ENCODE measurements at places on chromosomes 1 and 21.

- no peak for DNase-seq
These were observed 33.8 kb downstream of the STIL start for GRCh38 chr1:47280142-47280541.

DNA sequence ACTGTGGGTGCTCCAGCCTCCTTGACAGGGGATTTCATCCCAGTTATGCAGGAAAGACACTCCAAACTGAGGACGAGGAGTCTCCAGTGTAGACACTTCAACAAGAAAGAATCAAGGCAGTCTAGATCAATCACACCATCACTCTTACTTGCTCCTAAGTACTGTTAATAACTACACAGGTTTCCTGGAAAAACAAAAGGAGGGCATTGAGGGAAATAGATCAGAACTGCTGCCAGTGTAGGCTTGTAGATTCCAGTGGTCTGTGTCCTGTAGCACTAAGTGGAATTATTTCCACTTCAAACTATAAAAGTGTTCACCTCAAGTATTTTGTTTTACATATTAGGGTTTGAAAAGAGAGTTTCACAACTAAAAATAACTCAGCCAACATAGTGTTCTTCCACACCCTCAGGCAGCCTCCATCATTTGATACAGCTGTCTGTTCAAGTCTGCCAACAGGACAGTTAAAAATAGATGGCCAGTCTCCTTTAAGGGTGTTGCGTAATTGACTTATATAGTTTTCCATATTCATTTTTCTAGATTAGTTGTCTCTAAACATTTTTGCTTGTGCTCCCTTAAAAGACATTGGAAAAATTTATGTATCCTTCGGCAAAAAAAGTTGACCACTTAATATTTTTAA, 32.0 kb upstream of the AGL start:
- DNase-seq, result no peak

DNA sequence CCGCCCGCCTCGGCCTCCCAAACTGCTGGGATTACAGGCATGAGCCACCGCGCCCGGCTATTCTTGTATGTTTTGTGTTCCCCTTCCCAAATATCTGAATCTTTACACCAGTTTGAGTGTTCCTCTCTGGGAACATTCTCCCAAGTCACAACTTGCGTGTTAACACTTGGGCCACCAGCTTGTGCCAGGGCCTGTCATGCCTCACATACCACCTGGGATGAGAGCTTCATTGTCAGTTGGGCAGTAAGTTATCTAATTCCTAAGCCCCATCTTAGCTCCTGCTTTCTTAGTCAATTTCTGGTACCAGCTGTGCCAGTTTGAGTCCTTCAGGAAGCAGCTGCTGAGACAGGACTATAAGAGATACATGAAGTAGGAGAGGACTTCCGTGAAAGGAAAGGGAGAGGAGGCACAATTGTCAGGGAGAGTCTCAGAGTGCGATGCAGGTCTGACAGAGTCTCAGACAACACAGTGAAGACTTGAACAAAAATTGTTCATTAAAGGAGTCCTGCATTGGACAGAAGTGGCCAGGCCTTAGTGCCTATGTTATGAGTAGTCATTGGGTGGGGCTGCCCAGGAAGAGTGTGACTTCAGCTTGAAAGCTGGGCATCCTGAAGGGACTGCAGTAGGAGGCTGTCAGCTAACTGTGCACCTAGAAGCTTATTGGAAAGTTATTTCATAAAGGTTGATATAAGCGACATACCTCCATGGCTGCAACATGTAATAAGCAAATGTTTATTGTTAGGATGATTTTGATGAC, 17.3 kb downstream of the ZFYVE9 start:
- DNase-seq, result no peak

DNA sequence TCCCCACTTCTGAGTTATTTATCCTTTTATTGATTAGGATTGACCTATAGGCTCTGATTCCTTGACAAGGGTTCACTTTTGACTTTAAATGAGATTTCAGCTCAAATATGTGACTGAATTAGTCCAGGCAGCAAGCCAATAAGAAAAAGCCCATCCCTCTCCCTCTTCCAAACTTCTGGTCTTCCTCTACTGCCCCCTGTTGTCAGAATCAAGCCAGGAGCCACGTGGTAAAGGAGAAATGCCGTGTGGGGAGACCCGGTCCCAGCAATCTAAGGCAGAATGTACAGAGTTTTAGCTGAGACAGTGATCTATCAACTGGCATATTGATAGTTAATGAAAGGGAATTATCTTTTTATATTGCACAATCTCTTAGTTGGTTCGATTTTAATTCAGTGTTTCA, 5.2 kb downstream of the ADAMTS5 start:
- DNase-seq, result no peak

Measured in brain (organoid and tissue), 16 donors.